ENCODE measurements at places on chromosomes 3 and 15.

GRCh38 chr15:99925661-99926461, 192.6 kb upstream of the LYSMD4 start:
- peak; percentile 35 for DNase-seq

- no peak for DNase-seq
Observed at GRCh38 chr3:136671921-136672320, 80.3 kb downstream of the STAG1 start.

GRCh38 chr3:65716071-65716751, 322.5 kb downstream of the MAGI1 start:
- no peak for DNase-seq

DNA sequence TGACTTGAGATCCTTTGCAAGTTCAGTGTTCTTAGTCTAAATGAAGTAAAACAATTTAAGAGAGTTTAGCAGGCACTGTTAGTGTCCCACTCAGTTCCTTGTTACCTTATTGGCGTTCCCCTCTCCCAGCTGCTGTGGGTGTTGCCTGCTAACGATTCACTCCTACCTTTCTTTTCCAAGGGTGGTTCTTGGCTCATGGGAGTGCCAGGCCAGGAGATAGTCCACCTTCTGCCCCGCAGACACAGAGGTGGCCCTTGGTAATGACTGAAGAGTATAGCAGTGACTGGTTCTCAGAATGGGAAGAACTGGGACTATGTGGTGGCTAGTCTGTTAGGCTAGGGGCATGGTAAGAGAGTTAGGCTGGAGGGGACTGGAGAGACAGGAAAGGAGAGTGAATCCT, 240.4 kb downstream of the EDEM1 start:
- DNase-seq = no peak

GRCh38 chr15:71666763-71667620, 143.4 kb upstream of the NR2E3 start:
- DNase-seq = no peak

DNA sequence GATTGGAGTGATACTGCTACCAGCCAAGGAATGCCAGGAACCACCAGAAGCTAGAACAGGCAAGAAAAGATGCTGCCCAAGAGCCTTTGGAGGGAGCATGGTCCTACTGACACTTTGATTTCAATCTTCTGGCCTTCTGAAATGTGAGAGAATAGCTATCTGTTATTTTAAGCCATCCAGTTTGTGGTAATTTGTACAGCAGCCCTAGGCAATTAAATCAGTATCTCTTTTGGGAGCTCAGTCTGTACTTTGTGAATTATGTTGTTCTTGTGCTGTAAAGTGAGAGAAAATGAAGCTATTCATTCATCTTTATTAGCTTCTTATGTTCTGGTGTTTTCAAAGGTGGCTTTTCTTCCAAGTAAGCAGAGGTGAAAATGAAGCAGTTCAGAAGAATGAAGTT, 381.3 kb downstream of the PDCD6IP start:
- DNase-seq = no peak

- no peak for DNase-seq
Observed at GRCh38 chr15:101445562-101446517, 43.7 kb downstream of the PCSK6 start.

DNA sequence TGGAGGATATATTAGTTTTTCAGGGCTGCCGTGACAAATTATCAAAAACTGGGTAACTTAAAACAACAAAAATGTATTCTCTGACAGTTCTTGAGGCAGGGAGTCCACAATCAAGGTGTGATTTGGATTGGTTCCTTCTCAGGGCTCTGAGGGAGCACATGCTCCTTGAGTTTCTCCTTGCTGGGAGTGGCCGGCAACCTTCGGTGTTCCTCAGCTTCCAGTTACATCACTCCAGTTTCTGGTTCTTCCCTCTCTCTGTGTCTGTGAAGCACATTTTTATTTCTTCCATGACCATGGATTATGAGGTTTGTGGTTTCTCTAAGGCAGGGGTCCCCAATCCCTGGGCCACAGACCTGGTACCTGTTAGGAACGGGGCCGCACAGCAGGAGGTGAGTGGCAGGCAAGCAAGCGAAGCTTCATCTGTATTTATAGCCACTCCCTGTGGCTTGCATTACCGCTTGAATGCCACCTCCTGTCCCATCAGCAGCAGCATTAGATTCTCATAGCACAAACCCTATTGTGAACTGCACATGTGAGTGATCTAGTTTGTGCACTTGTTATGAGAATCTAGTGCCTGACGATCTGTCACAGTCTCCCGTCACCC, 24.3 kb downstream of the LRRC28 start:
- DNase-seq = no peak

DNA sequence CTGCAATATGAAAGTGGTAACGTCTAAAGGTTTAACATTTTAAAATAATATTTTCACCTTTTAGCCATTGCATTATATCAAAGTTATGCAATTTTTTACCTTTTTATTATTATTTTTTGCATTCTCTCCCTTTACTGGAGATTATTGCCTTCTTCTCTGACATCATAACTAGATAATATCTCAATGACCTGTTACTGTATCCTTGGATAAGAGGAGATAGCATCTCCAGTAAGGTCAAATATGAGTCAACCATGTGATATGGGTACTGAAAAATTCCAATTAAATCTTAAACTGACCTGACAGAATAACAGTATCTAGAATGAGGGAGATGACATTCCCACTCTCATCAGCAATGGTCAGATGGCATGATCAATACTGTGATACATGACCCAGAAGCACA, 108.3 kb downstream of the ZBTB20 start:
- DNase-seq = peak; percentile 2

GRCh38 chr15:42239528-42240182, 31.6 kb upstream of the VPS39 start:
- DNase-seq = no peak

DNA sequence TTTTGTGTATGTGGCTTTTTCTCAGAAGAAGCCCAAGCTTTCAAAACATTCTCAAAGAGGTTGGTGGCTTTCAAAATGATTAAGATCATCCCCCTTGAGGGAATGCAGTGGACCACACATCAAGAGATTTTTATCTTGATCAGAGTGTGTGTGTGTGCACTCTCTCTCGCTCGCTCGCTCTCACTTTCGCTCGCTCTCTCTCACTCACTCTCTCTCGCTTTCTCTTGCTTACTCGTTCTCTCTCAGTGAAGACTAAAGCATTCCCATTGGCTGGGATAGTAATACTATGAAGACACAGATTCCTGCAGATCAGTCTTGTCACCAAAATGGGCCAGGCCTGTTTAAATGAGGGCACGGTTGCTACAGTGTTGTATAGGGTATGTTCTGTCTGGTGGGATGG, 365.7 kb downstream of the EDEM1 start:
- DNase-seq = no peak

DNA sequence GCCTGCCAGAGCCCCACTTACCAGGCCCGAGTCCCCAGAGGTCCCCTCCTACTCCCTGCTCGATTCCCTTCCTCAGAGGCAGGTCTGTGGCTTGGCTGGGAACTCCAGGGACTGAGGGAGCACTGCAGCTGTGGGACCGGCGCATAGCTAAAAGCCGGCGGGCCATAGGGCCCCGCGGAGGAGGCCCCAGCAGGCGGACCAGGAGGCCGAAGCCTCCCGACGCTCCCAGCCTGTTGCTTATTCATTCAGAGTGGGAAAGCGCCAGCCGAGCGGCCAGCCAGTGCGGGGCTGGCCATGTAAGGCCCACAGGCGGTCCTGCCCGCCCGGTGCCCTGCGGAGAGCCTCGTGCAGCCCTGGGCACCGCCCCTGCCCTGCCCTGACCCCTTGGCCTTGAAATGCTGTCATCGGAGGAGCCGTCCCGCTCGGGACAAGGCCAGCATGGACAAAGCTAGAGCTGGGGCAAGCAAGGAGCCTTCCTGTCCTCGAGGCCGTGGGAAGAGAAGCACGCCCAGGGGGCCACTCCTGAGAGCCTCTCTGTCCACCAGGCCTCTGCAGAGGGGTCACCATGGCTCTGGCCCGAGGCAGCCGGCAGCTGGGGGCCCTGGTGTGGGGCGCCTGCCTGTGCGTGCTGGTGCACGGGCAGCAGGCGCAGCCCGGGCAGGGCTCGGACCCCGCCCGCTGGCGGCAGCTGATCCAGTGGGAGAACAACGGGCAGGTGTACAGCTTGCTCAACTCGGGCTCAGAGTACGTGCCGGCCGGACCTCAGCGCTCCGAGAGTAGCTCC, at the start of gene LOXL1:
Gene LOXL1 (plus strand): TSS at position 244 of the 784 bp plus-strand sequence. CDS start 322 bp downstream, at position 566.
- DNase-seq = peak; percentile 78

DNA sequence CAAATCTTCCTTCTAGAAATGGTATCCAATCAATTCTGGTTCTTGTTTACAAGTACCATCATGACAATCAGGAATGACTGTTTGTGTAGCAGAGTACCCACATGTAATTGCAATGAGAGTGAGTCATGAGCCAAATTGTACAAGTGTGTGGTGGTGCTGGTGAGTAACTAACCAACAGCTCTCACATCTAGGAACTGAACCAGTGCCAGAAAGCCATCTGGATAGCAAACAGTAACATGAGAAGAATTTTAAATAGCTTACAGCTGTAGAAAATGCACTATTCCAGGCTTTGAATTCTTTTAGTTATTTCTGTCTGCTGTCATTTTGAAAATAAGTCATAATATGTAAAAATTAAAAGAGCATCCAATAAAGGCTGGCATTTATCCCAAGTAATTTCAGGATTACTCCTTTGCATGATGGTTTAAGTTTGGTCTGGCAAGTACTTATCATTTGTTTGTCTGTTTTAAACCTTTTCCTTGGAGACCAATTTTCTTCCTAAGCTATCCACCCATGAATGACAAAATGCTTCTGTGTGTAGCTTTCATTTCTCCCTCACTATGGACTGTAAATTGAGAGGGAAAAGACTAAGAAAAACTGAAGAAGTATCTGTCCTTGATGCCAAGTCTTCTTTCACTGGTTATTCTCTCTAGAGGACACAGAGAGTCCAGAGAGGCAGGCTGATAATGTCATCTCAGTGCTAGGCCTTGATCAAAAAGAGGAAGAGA, 60.0 kb downstream of the PIK3CB start:
- DNase-seq = no peak

- no peak for DNase-seq
Observed at GRCh38 chr3:170768334-170768801, 101.6 kb downstream of the RPL22L1 start.

DNA sequence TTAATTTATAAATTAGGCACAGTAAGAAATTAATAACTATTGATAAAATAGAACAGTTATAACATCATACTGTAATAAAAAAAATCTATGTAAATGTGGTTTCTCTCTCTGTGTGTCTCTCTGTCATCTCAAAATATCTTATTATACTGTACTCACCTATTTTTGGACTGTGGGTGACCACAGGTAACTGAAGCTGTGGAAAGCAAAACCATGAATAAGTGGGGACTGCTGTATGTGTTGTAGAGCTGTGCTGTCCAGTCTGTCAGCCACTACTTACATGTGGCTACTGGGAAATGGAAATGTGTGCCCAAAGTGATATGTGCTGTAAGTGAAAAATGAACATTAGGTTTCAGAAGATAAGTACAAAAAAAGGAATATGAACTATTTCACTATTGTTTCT, 145.5 kb downstream of the CNTN4 start:
- no peak for DNase-seq

DNA sequence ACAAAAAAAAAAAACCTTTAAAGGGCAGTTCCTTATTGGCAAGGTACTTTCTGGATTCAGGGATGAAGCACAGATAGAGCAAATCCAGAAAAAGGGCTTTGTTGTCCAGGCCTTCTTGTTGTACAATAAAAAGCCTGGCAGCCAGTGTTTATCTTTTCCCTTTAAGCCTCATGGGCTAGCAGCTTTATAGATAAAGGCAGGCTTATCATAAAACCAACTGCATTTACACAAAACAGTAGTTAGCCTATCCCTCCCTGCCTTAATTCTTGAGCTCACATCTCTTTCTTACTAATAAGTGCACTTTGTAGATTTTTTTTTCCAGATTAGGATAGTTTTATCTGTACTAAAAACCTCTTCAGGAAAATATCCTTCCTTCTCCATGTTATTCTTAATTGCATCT, 662.8 kb upstream of the CCDC54 start:
- no peak for DNase-seq

GRCh38 chr3:142853270-142854168, 35.4 kb downstream of the PCOLCE2 start:
- no peak for DNase-seq

- DNase-seq = no peak
Observed at GRCh38 chr15:89806559-89807550, 7.8 kb downstream of the ANPEP start.

GRCh38 chr3:134376385-134376765, 2.1 kb upstream of the AMOTL2 start:
- no peak for DNase-seq

DNA sequence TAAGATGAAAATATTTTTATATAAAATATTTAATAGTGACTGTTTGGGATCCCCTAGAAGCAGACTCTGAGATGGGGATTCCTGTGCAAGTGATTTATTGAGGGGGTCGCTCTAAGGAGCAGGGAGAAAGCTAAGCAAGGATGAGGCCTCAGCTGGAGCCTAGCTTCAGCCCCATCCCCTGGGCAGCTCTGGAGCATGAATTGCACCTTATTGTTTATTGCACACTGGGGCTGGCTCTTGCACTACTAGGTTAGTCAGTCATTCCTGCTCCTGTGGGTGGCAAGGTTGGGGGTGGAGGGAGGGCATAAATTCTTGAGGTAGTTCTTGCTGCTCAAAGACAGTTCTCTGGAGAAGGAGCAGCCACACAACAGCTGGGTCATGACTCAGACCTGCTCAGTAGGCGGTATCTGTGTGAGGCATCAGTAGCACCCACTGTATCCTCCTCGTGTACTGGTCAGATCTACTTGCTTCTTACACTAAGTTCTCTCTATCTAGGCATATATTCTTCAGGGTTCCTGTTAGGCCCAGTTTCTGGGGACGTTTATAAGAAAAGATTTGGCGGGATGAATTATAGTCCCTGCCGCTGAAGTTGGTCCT, 27.2 kb upstream of the TNFSF10 start:
- DNase-seq = no peak

GRCh38 chr15:74301583-74302361, 65.6 kb downstream of the CCDC33 start:
- DNase-seq = no peak

- DNase-seq = no peak
Observed at GRCh38 chr3:149506540-149506939, 32.0 kb downstream of the TM4SF4 start.

DNA sequence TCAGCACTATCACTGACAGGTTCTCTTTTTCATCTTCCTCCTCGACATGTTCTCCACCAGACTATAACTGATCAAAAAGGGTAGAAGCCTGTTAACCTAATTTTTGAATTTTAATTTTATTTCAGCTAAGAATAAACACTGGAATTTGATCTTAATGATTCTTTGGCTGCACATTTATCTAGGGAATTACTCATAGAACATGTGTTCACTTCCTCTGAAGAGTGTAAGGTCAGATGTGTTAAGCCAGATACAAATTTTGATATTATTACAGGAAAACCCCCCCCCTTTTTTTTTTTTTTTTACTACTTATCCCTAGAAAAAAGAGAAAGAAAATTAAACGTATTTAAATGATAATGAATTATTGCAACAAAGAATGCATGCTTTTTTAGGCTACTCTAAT, 15.0 kb downstream of the DCBLD2 start:
- DNase-seq = no peak

GRCh38 chr15:38508647-38509046, 54.7 kb downstream of the FAM98B start:
- no peak for DNase-seq
